ENCODE measurements at places on chromosomes 12 and 14.
A peak's percentile ranks its signal among the peaks of the same experiment; 100 is the strongest.

GRCh38 chr12:70459786-70460185 lies 93.7 kb downstream of the KCNMB4 start:
- no peak for DNase-seq

- DNase-seq = no peak
Observed at GRCh38 chr12:56803750-56804149, 40.6 kb downstream of the HSD17B6 start.

GRCh38 chr12:68252077-68252476 lies 1.3 kb downstream of the IL22 start:
- no peak for DNase-seq

DNA sequence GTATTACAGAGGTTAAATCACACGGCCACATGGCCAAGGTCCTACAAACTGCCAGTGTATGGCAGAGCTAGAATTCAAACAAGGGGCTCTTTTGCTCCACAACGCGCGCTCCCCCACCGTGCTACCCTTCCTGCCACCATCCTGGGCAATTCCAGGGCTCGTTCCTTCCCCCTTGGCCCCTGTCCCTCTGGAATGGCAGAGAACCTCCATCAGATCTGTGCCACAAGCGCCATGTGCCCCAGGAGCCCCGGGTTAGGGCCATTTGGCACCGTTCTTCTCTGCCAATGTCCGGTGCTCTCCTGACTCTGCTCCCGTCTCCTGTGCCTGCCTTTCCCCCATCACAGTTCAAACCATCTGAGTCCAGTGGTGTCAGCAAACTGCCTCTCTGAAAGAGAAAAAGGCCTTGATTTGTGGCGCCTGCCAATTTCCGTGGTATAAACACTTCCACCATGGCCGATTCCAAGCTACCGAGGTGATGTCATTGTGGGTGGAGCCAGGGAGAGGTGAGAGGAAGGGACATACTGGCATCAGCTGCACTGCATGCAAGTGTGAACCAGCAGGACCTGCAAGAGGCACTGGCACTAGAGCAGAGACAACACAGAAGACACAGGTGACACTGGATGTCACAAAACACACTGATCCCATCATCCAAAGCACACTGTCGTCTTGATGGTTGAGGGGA lies 163.1 kb downstream of the CALM1 start:
- DNase-seq = no peak

GRCh38 chr12:16392846-16393535 lies 45.5 kb downstream of the MGST1 start:
- no peak for DNase-seq

GRCh38 chr14:36556811-36557433 lies 25.5 kb downstream of the NKX2-8 start:
- peak; percentile 51 for DNase-seq

- no peak for DNase-seq
Observed at GRCh38 chr14:101192661-101193000, 289.1 kb upstream of the RTL1 start.

DNA sequence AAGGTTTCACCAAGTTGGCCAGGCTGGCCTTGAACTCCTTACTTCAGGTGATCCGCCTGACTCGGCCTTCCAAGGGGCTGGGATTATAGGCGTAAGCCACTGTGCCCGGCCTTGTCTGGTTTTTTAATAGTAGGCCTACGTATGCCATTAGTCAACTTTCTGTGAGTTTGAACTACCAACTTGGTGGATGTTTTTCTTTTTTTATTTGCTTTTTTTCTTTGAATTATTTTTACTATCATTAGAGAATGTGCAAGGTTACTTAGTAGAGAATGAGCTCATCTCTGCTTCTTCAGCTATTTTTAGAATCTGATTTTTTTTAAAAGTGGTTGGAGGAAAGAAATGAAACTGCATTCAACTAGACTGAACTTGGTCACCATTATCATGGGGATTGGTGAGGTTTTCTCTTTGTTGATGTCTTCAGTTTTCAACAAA lies 51.4 kb downstream of the HMGA2 start:
- no peak for DNase-seq

- DNase-seq = no peak
Observed at GRCh38 chr12:126271159-126271558, 1205.9 kb downstream of the AACS start.

DNA sequence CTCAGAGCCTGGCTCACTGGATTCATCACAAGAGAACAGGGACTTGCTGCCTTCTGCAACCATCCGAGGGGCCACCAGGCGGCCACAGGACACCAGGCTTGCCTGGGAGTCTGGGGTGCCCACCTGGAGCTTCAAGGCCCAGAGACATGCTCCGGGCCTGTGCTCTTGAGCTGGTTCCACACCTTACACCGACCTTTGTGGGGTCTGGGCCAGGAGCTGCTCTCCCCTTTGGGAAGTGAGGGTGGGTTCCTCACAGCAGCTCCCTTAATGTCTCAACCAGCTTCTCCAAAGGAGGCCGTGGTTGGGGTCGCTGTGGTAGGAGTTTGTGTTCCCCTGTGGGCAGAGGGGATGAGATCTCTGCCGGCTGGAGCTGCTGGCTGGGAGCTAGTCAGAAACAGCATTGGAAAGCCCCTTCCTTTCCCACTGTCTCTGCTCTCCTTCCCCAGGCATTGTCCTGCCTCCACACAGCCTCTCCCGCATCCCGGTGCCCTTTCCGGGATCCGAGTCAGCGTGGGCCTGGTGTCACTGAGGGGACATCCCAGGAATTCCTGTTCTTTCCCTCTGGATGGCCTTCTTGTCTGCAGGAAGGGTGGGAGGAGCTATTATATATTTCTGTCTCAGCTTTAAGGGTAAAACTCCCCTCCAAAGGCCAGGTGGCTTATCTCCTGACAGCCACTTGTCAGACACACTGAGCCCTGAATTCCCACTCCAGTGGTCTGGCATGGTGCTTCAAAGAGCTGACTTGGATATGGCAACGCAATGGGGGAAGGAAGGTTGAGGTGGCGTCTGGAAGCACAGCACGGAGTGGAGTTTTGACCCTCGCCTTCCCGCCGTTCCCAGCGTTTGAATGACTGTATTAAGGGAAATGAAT lies 5.1 kb upstream of the PAPLN start:
- DNase-seq = no peak

DNA sequence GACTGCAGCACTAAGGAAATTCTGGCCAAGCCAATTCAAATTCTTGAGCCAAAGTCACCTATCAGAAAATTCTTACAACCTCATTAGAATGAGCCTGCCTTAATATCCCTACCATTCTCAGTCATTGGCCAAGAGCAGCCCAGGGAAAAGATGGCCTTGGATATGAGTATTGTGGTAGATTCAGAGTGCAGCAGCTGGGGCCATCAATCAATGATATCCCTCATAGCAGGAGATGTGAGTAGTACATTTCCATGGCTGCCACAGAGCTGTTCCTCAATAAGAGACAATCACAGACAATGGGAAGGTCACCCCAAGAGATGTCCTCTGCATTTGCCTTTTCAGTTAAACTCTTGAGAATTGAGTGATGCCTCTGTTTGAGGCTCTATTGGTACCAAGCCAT lies 161.6 kb downstream of the DYRK2 start:
- no peak for DNase-seq

GRCh38 chr14:39383026-39383660 lies 49.1 kb downstream of the FBXO33 start:
- no peak for DNase-seq

DNA sequence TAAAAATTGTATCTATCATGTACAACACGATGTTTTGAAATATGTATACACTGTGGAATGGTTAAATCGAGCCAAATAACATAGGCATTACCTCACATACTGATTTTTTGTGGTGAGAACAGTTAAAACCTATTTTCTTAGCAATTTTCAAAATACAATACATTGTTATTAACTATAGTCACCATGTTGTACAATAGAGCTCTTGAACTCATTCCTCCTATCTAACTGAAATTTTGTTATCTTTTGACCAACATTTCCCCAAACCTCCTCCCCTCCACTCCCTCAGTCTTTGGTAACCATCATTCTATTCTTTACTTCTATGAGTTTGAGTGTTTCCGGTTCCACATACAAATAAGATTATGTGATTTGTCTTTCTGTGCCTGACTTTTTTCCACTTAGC lies 6.8 kb upstream of the SLC38A2 start:
- no peak for DNase-seq

Data from COLO829 (cell line).